H54 (cell line): ENCODE measurements at places on chromosomes 3 and 15.

DNA sequence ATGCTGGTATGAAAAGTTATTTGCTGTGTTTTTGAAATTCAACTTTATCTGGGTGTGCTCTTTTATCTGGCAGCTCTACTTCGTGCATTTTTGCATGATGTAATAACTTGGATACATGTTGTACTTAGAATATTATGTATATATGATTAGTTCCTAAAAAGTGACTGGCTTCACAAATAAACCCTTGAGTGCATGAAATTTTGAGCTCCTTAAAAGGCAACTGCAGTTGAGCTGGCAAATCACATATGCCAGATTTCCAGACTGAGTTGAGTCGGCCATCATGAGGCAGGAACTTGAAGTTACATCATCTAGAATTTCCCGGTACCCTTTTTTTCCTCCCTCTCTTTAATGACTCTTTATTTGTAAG, 162.5 kb downstream of the FNDC3B start:
- no peak for DNase-seq

DNA sequence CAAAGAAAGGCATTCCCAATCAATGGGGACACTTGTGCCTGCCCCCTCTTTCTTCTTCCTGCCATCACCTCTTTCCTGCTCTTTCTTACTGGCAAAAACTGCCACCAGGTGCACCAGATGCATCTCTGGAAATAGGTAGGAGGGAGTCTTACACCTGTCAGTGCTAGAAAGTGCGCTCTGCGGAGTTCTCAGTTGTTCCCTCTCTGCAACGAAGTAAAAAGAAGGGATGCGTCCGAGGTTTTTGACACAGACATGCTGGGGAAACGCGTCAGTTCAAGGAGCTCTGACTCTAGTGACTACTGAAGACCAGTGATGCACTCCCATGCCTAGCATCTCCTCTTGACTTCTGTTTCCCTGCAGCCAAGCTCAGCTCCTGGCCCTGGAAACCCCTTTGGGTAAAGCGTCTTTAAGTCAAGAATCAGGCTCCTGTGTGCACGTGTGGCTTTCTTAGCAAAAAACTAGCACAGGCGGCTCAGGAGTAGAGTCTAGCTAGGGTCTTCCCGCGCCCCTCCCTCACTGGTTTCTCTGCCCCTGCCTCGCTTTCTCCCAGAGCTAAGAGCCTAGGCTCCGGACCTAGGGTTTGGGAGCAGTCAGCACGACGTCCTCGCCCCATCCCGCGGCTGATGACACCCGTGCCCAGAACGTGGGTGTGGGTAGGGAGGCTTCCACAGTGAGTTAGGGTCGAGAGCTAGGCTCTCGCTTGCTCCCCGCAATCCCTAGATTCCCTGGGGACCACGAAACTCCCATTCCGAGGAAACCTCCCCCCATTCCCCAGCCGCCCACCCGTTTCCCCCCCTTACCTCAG, 564 bp upstream of the GRM7 start:
- DNase-seq = no peak

DNA sequence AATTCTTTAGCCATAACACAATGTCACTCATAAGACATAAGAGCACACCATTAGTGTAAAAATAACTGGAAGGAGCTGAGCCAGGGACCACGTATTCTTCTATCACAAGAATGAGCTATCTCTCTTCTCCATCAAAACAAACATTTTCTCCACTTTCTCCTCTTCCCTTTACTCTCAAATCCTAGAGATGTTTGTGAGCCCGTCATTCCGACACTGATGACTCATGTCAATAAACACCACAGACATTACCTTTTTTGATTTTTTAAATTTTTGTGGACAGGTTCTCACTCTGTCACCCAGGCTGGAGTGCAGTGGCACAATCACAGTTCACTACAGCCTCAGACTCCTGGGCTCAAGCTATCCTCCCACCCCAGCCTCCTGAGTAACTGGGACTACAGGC, 86.6 kb downstream of the MEX3B start:
- no peak for DNase-seq

GRCh38 chr15:68700455-68701123, 120.1 kb downstream of the ANP32A start:
- peak; percentile 42 for DNase-seq

- no peak for DNase-seq
Observed at GRCh38 chr3:197181741-197182140, 116.7 kb downstream of the DLG1 start.

GRCh38 chr3:193367868-193368267, 10.7 kb downstream of the ATP13A5 start:
- DNase-seq = no peak
